CD4-positive, alpha-beta T cell treated with Interleukin-21 for 1 hour (primary cell): ENCODE measurements at places on chromosomes 2 and 18.

GRCh38 chr18:72601481-72601880, 57.3 kb upstream of the CBLN2 start:
- DNase-seq: no peak

- no peak for DNase-seq
These were observed 49.8 kb downstream of the GLS start for GRCh38 chr2:190930411-190930810.

- DNase-seq: no peak
These were observed 121.0 kb downstream of the KLHL29 start for GRCh38 chr2:23505984-23506380.

GRCh38 chr2:85766229-85766628, 12.4 kb downstream of the ATOH8 start:
- no peak for DNase-seq

DNA sequence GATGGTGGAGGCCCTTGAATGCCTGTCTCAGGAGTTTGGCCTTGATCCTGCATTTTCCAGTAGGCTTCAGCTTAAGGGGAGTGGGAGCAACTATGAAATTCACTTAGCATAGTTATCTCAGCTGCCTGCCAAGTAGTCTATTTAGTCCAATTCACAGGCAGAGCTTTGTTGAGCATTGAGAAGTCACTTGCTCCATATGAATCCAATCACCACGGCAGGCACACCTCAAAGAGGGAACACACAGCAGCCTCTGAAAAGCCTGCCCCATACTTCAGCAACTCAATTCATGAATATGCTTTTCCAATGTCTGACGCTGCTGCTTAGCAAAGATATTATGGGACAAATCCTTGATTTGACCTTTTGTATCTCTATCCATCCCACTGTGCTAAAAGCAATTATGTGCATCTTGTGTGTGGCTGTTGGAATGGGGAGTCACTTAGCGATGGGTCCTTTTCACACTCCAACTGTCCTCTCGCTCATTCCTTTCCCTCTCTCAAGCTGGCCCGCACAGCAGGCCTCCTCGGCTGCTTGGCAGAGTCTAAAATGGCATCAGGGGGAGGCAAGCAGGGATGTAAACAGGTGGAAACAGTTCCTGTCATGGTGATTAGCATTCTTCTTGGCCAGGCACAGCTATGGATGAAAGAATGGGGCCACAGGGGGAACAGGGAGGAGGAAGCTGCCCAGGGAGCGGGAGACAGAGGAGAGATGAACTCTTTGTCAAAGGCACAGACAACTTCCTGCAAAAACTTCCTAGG, 56.0 kb upstream of the LRPPRC start:
- no peak for DNase-seq

- DNase-seq: peak; percentile 44
These were observed at the start of gene RFX8 for GRCh38 chr2:101474731-101475384. RFX8 (minus strand) TSS chr2:101475112; CDS start chr2:101466848, 8,264 bp downstream.

DNA sequence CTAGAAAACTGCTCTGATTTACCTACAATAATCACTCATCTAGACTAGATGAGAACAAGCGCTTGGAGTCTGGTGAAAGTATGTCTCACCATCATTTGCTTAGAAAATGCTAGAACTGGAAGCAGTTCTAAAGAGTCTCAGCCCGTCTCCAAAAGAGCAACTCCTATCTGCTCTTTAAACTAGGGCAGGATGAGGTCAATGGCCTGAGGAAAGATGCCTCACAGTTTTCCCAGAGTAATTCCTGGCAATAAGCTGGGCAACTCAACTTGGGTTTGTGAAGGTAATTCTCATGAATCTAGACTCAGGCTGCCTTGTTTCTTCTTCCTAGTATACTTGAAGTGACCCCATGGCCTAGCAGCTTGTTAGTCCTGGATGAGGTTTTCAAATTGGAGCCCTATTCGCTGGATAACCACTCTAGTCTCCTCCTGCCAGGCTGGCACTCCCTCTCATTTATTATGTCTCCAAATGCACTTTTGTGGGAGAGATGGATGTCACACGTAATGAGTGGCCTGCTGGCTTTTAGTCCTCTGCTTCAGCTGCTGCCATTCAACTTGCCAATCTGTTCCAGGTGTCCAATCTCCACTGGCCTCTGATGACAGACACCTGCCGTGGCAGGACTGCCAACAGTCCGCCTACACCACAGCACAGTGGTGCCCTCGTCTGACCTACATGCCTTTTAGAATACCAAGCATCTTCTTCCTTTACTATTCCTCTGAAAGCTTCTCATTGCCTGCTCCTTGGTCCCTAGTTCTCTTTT, 80.9 kb downstream of the CABYR start:
- no peak for DNase-seq

DNA sequence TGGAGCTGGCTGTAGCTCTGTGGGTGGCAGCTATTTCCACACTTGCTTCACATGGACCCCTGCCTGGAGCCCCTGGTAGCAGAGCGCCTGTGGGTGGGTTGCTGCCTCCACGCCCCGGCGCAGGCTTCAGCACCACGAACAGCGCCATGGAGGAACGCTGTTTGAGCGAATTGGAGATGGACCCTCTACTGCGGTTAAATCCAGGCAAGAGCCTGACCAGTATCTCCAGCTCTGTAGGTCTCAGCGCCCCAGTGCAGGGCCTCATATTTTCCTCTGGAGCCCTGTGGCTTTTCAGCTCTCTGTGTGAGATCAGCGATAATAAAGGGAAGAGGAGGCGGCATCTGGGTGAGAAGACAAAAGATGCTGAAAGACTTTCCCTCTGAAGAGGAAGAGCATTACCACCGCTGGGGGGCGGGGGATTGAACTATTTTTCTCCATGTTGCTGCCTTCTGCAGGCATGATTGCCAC, 12.0 kb downstream of the ONECUT2 start:
- no peak for DNase-seq

GRCh38 chr2:232697807-232698110, 628 bp downstream of the GIGYF2 start:
- peak; percentile 24 for DNase-seq

GRCh38 chr2:10926191-10926820, 14.6 kb downstream of the KCNF1 start:
- DNase-seq: no peak

GRCh38 chr2:237598468-237599208, 8.1 kb upstream of the RAB17 start:
- DNase-seq: no peak

GRCh38 chr2:26820932-26821331, 27.0 kb upstream of the DPYSL5 start:
- no peak for DNase-seq

GRCh38 chr2:45567288-45567963, 43.6 kb downstream of the SRBD1 start:
- DNase-seq: no peak

DNA sequence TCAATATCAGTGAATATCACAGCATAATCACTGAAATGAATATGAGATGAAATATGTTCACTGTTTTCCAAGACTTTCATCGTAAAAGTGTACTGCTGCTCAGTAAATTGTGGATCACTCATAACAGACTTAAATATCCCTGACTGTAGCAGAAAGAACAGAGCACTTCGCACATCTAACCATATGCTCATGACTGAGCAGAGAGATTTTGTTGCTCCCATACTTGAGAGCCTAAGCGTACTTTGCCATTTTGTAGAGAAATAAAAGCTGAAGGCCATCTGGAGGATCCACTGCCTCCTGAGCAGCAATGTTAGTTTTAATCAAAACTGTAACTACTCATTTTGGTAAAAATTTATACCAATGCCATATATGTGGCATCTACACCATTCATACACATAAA, 243.5 kb downstream of the STK39 start:
- no peak for DNase-seq

- DNase-seq: no peak
These were observed 48.6 kb upstream of the RALBP1 start for GRCh38 chr18:9426753-9427152.

DNA sequence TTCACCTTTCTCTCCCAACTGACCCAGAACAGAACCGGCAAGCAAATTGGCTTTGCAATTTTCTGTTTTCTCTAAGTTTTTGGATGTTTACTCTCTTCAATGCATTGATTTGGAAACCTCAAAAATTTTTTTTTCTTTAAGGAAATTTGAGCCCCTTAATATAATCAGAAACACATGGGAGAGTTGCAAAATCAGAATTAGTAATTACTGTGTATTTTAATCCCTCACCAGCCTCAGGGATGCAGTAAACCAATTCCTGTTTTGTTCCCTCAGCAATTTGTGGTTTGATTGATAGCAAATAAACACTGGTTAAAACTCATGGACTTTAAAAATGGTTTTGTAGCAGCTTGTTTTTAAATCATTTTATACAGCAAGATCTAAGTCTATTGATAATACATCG, 281.5 kb downstream of the NEDD4L start:
- no peak for DNase-seq

- no peak for DNase-seq
These were observed 7.2 kb upstream of the ITGB6 start for GRCh38 chr2:160207271-160207670.

DNA sequence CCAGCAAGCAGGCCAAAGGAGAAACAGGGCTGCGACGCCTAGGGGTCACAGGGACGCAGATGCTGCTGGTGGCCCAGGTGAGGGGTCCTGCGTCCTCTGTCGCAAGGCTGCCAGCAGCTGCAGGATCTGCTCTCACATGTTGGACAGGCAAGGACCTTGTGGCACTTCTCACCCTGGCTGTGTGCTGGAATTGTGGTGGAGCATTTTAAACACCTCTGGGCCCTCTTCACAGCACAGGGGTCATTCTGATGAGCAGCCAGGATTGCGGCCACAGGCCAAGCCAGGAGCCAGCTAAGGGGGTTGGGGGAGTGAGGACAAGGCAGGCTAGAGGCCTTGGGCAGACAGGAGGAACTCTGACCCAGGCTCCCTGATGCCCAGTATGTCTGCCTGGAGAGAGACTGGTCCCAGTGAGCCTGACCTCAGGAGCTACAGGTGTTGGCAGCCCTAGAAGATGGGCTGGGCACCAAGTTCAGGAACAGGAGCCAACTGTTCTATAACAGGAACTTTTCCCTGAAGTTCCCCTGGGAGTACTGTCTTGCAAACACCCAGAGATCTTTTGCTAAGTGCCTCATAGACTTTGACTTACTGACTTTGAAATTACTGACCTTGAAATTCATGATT, 40.2 kb downstream of the EFR3B start:
- no peak for DNase-seq

DNA sequence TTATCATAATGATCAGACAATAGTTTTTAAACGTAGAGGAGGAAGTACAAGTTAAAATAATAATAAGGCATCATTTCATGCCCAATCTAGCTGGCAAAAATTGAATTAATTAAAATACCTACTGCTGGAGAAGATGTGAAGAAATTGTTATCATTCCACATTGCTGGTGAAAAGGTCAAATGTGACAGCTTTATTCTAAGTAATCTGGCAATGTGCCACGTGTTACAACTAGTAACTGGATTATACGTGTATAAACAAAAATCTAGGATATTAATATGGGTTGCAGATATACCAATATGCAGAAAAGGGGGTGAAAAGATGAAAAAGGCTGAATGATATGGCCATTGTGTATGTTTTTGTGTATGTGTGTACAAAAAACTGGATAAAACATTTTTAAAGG, 32.4 kb downstream of the SMAD2 start:
- DNase-seq: no peak

GRCh38 chr2:74856004-74856578, 22.2 kb downstream of the HK2 start:
- DNase-seq: no peak

DNA sequence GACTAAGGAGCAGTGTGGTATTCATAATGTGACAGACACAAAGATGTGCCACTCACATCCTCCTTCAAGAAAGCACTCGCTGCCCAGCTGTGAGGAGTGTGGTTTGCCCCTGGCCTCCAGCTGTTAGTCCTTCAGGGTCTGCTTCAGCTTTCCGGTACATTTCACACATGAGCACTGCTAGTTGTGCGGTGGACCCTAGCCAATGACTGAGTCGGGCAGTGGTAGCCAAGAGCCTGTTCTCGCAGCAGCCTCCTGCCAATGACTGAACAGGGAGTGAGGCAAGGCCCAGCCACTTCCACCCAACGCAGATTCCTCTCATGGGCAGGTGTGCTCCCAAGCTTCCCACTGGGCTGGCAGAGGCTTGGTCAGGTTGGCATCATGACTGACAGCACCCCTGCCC, 254.3 kb downstream of the RBM43 start:
- DNase-seq: no peak

DNA sequence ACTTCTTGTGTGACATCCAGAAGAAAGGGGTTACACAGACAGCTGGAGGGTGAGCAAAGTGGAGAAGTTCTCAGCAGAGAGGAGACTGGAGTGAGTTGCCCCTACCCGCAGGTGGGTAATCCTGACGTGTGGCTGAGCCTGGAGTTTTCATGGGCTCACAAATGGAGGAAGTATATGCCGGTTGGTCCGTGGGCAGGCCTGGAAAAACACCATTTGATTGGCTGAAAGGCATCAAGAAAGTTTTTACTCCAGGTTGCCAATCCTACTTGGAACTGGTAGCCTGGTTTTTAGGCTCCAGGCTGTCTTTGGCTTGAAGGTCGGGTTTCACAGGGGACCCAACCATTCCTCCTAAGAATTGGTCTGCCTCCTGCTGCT, 1177.4 kb upstream of the LRRTM1 start:
- no peak for DNase-seq

GRCh38 chr2:178213991-178214390, 19.7 kb downstream of the OSBPL6 start:
- DNase-seq: no peak

- no peak for DNase-seq
These were observed 35.4 kb downstream of the CCNT2 start for GRCh38 chr2:134954065-134954464.

- DNase-seq: peak; percentile 69
These were observed 617 bp downstream of the CCDC142 start for GRCh38 chr2:74481961-74482800.

DNA sequence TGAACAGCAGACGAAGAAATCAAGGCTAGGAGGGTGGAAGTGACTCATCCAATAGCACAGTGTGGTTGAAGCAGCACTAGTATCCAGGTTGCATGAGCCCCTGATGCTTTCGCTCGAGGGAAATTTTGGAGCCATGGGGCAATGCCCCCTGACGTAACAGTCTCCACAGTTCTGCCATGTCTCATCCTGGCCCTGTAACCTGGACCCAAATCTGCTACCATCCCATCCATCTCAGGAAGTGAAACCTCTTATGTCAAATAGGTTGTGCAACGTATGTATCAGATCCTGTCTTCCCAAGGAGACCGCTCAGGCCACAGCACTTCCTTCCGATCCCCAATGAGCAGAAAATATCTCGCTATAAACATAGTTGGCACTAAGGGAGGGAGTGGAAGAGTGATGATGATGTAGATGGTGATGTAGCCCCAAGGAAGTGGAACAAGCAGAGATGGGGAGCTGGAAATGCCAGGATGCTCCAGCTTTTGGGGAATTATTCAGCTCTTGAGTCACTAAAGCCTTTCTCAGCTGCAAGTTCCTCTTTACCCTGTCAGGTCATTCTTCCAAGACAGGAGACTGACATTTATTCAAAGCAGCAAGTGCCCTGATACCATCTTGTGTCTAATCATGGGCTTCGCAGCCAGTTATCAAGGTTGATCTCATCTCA, 3.0 kb upstream of the IL1B start:
- DNase-seq: peak; percentile 41

DNA sequence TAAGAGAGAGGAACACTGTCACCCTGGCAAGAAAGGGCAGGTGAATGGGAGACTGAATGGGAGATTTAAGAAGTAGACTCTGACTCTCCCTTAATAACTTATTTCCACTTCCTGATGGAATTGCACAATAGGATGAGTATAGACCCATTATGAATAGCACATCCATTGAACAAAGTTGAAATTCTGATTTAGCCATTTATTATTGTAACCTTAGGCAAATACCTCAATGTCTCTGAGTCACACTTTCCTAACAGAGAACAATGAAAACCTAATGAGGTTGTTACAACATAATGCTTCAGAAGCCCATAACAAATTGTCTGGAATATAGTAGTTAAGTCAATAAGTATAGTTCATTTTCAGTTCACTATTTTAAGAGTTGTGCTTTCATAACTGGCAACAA, 78.9 kb downstream of the NRXN1 start:
- no peak for DNase-seq

GRCh38 chr2:226884166-226884565, 48.3 kb downstream of the RHBDD1 start:
- DNase-seq: no peak
